ENCODE measurements at places on chromosomes 11 and 22.

- no peak for DNase-seq
Measured at GRCh38 chr11:128783513-128783912, 83.6 kb downstream of the KCNJ1 start.

DNA sequence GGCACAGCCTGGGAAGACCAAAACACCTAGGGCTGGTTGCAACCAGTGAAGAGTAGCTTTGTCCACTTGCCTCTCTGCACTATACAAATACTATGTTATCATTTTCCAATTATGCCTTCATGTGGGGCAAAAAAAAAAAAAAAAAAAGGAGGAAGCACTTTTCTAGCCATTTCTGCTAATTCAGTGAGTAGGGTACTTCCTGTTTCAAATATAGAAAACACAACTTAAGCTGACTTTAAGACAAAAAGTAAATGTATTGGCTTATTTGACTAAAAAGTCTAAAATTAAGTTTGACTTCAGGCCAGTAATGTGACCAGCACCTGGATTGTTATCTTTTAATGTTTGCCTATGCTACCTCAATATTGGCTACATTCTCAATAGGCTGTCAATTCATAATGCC is 15.3 kb downstream of the CCDC73 start:
- DNase-seq = no peak

GRCh38 chr11:104333977-104334376 is 170.0 kb upstream of the PDGFD start:
- no peak for DNase-seq

- DNase-seq = no peak
Measured at GRCh38 chr22:26404851-26405421, 24.1 kb upstream of the ASPHD2 start.

DNA sequence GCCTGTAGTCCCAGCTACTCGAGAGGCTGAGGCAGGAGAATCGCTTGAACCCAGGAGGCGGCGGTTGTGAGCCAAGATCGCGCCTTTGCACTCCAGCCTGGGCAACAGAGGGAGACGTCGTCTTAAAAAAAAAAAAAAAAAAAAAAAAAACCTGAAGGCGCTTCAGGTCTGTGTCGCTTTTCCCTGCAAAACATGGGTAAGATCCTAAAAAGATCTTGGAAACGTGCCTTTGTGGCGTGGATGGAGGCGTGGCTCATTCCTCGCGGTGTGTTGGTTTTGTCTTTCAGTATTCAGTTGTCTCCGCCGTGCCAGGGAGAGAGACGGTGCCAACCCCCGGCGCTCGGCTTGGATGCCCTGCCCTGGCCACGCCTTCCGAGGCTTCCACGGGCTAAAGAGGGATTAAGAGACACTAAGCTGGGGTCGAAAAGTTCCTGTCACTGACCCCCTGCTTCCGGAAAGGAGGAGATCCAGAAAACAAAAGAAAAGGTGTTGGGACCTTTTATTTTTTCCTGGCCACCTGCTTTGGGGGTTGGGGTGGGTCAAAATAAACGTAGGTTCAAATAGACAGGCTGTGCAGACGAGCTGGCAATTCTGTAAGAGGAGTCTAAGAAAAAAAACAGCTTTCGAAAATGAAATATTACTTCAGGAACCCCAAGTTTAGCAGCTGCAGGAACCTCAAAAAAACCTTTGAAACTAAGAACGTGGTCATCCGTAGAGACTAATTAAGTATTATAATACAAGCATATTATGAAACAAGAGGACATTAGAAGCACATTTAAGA is 1.1 kb upstream of the SLC35F2 start:
- no peak for DNase-seq

- no peak for DNase-seq
Measured at GRCh38 chr11:13110929-13111812, 102.1 kb downstream of the RASSF10 start.

DNA sequence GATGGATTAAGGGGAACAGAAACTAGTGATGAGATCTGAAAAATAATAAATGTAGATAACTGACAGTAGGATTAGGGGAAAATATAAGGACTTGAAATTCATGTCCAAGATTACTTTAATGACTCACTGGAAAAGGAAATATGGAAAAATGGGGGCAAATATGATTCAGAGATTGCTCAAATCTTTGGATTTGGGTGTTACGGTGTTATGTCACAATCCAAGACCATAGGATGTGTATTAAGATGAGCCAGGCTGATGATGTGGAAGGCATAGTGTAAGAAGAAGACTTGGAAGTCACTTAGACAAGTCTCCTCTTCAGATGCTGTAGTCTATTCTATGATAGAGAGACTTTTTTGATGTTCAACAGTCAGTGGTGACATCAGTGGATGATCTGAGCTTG is 323.7 kb downstream of the LUZP2 start:
- DNase-seq = no peak

GRCh38 chr11:59009661-59010060 is 70.4 kb downstream of the GLYATL1 start:
- DNase-seq = no peak

- no peak for DNase-seq
Measured at GRCh38 chr11:114233755-114234154, 62.4 kb upstream of the NNMT start.

DNA sequence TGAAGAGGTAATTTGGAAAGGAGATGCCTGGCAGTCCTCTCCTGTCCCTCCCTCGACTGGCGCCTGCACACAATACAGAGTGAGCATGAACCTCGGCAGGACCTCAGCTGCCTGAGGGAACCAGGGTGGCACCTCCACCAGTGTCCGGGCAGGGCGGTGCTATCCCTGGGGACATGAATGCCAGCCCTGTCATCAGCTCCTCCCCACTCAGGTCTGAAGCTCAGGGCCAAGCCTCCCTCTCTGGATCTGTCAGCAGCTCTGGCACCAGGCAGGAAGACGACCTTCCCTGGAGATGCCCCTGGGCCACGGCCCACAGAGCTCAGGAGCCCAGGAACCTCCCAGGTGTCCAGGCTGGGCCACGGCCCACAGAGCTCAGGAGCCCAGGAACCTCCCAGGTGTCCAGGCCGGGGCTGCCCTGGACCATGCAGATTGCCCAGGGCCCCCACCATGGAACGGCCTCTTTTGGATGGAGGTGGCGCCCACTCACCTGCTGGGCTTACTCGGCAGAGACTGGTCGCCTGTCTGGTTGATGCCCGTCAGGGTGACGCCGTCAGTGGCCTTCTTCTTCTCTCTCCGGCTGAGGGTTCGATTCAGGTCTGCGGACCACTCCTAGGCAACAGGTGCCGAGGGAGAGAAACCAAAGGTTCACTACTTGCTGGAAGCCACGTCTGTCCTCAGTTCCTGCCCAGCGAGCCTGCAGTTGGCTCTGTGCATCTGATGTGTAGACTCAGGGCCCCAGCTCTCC is 21.7 kb upstream of the ARFGAP3 start:
- DNase-seq = no peak

- no peak for DNase-seq
Measured at GRCh38 chr11:119481667-119482400, 58.9 kb upstream of the THY1 start.

GRCh38 chr11:13188179-13188578 is 89.4 kb upstream of the BMAL1 start:
- no peak for DNase-seq

DNA sequence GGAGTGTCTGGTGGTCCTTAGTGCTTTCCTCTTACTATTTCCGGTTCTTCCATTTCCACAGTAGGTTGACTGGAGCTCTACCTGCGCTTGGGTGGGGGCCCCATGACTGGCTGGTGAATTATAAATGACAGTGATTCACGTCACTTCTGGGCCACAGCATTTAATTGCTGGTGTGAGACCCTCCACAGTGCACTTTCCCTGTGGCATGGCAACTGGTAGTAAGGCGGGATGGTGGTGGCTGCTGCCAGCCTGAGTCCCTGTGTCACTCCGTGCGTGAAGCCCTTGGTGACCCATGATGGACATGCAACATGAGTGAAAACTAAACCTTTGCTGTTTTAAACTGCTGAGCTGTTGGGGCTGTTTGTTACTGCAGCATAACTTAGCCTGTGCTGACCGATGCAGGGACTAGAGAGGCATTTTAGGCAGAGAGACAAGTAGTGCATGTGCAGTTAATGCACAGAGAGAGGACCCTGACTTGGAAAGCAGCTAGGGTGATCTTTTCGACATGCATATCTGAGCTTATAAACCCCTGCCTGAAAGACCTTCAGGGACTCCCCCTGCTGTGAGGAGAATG is 3.1 kb downstream of the PRDM11 start:
- no peak for DNase-seq

DNA sequence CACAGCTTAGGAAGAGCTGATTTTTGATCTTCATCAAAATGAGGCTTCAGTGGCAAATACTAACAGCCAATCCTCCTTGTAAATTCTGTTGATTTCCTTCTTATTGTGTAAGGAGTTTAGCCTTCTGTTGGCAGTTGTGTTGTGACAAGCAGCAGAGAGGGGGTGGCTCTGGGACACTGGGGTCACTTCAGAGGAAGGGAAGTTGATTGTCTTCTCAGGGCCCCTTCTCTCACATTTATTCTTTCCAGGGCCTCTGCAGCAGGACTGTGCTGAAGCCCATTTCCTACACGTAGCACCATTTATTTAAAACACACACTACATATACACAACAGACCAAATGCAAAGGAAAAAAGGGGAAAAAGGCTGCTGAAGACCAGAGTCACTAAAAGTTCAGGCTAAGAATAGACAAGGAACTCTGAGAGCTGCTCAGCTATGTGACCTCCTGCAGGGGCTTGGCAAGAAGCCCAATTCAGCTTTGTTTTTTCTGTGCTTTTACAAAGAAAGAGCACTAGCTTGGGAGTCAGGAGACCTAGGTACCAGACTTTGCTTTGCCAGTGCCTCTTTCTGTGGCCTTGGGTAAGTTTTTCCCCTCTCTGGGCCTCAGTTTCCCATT is 28.3 kb upstream of the UPB1 start:
- DNase-seq = peak; percentile 79

- no peak for DNase-seq
Measured at GRCh38 chr22:26610996-26611395, 6.8 kb downstream of the CRYBB1 start.
